Mammary microvascular endothelial cell (primary cell): ENCODE measurements at places on chromosomes 13 and 19. TPM values are rescaled to one million over a fixed set of nuclear protein-coding genes. Genes with fewer than 3 reads are reported as not detected.

The CAPS gene
- total RNA-seq: 0.89 and 1.3 TPM in 2 replicates

The RASIP1 gene
- 196 and 205 TPM in 2 replicates for total RNA-seq

The CLEC4G gene
- not detected in 2 replicates for total RNA-seq

The CCDC70 gene
- 0.47 and 0.54 TPM in 2 replicates for total RNA-seq

The PROZ gene
- not detected in 2 replicates for total RNA-seq

The SBK3 gene
- 0.27 and 0.39 TPM in 2 replicates for total RNA-seq

The SH2D3A gene
- 1.2 and 2.1 TPM in 2 replicates for total RNA-seq

The ZSCAN1 gene
- total RNA-seq: not detected in 2 replicates
